Forelimb muscle (tissue), 1 donor: ENCODE measurements at places on chromosomes 13 and 19. TPM values are rescaled to one million over a fixed set of nuclear protein-coding genes. Genes with fewer than 3 reads are reported as not detected.
A peak's percentile ranks its signal among the peaks of the same experiment; 100 is the strongest.

Gene NLRP9
- not detected for polyA plus RNA-seq

Gene MEIOSIN
- not detected for polyA plus RNA-seq

Gene ZNF473
- polyA plus RNA-seq = 7.3 TPM

Gene KL
- polyA plus RNA-seq = 2.5 TPM

Gene KIR2DL4
- not detected for polyA plus RNA-seq

Gene NLRP7
- not detected for polyA plus RNA-seq

Gene CCDC169
- polyA plus RNA-seq = 2.6 TPM

Gene SBSN
- not detected for polyA plus RNA-seq

Gene RASGRP4
- polyA plus RNA-seq = 2.3 TPM

GRCh38 chr19:12786141-12786870 lies 5.0 kb upstream of the JUNB start:
- no peak for DNase-seq

GRCh38 chr13:69474011-69474685 lies 633.5 kb upstream of the ATXN8OS start:
- DNase-seq = no peak

DNA sequence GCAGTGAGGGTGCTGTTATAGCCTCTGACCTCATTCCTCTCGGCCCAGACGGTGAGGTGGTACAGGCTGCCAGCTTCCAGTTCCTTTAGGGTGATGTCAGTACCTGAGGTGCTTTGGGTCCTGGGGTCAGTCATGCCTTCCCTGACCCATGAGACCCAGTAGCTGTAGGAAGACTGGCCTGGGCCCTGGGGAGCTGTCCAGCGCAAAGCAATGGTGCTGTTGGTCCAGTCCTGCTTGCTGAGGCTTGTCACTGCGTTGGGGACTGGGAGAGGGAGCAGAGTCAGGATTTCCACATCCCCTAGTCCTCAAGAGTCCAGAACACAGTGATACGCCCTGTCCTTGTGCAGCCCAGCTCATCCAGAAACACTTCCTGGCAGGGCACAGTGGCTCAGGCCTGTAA lies 10.7 kb downstream of the PTPRH start:
- no peak for DNase-seq

DNA sequence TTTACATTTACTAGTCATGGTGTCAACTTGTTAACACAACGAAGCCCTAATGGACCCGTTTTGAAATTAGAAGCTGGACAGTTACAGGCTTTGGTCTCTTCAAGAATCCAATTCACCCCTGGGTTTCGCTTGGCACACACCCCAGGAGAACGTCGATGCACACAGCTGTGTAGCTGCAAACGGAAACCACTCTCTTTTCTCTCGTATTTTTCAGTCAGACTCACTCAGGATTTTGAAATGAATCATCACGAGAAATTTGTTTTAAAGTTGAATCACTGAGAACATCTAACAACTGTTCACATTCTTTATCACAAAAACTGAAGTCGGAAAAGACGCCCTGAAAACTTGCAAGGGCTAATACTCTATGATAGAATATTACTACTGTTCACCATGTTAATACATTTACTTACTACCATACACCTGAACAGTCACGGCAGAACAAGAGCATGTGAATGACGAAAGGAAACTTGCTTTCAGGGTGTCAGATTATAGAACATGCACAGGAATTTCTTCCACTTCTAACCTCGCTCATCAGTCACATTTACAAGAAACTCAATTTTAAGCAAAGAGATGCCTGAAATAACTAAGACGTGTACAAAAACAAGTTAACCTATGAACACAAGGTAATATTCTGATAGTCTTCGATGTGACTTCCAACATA lies 4.7 kb downstream of the PNMA8A start:
- DNase-seq = peak; percentile 55

DNA sequence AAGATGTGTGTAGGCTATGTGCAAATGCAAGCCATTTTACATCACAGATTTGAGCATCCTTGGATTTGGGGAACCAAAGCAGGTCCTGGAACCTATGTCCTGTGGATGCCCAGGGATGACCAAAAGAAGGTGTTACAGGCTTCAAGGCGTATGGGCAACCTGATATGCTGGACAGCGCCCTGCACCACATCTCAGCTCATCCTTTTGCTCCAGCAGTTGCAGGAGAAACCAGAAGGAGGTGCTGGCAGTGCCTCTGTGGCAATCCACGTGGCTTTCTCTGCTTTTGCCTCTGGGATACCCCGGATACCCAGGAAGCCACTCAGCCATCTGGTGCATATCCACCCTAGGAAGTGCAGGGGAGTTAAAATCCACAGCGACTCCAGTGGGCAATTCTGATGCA lies 110.3 kb upstream of the VSTM2B start:
- no peak for DNase-seq

GRCh38 chr13:21980049-21980448 lies 309.2 kb downstream of the FGF9 start:
- no peak for DNase-seq

GRCh38 chr13:97234236-97234635 lies 12.1 kb downstream of the MBNL2 start:
- no peak for DNase-seq

DNA sequence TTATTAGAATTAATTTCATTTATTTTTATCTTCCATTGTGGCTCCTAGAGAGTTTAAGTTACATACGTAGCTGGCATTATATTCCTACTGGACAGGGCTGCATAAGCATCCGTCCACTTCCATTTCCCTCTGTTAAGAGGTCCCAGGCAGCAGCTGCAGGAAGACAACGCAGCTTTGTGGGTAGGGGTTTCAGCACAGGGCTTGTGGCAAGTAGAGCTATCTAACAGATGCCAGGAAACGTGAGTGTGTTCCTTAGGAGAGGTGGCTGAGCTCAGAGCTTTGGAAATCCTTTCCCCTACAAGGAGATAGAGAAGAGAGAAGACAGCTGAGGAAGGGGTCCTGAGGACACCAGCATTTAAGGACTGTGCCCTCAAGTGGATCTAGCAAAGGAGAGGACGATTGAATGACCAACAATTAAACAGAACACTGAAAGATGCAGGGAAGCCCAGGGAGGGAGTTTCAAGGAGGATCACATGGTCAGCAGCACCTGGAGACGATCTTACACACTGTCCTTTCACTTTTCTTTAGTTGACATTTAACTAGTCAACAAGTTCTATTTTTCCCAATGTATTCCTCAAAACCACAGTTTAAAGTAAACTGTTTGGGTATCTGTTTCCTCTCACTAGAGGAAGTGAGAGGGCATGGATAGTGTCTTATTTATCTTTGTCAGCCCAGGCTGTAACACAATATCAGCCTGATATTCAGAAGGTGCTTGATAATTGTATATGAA lies 2.3 kb upstream of the N4BP2L1 start:
- no peak for DNase-seq

- no peak for DNase-seq
Observed at GRCh38 chr19:29029268-29029958, 183.5 kb downstream of the UQCRFS1 start.

DNA sequence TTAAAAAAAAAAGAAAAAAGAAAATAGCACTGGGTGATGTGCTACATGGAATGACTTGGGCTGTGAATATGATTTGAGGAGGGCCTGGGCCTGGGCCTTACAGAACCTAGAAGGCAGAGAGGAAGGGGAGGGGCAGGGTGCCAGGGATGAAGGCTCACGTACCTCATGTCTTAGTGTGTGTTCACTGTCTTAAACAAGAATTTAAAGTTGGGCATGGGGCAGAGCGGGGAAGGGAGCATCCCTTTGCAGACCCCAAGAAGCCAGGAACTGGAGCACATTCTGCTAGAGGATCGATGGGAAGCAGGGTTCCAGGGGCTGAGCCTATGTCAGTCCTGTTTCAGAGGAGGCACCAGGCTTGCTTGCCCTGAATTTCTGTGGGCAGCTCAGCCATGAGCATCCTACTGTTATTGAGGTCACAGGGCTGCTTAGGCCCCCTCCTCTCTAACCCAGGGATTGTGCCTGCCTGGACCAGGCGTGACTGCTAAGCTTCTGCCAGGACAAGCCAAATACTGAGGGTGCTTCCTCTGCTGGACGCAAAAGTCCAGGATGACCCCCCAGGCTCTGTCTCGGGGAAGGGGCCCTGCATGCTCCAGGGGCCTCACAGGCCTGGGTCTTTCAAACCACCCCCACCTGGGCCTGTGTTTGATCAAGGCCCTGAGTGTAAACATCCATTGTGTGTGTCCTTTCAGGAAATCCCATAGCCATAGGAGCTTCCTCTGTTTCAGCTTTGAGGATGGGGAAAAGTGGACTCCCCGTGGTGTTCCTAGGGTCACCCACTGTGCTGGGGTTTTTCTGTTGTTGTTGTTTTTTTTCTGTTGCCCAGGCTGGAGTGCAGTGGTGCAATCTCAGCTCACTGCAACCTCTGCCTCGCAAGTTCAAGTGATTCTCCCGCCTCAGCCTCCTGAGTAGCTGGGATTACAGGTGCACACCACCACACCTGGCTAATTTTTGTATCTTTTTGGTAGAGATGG lies 4.8 kb downstream of the LSR start:
- no peak for DNase-seq

DNA sequence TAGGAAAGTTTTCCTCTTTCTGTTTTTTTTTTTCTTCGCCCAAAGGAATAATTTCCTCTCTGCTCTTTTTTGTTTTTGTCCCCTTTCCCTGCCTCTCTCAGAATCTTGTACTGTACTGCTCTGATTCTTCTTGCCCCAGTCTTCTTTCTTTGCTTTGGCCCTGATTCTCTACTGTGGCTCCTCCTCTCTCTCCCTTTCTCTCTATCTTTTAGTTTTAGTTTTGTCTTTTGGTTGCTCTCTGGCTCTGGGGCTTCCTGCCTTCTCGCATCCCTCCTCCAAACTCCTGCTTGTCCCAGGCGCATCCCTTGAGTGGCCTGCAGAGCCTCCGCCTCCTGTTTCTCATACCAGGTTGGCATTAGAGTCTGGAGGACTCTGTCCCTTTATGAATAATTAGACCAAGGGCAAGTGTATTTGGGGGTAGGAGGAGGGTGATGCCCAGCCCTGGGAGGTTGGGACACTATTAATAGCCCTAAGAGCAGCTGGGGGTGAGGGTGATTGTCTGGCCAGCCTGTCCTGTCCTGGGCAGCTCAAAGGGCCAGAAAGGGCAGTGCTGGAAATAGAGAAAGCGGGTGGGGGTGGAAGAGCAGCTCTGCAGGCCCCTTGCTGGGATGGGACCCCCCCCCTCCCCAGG lies 39.1 kb downstream of the LYL1 start:
- DNase-seq = no peak
